ENCODE measurements at places on chromosomes 13 and 19.

GRCh38 chr13:113364901-113365582, 1.1 kb upstream of the GRTP1 start:
- no peak for DNase-seq

GRCh38 chr19:6761053-6761676, 6.1 kb downstream of the SH2D3A start:
- no peak for DNase-seq

DNA sequence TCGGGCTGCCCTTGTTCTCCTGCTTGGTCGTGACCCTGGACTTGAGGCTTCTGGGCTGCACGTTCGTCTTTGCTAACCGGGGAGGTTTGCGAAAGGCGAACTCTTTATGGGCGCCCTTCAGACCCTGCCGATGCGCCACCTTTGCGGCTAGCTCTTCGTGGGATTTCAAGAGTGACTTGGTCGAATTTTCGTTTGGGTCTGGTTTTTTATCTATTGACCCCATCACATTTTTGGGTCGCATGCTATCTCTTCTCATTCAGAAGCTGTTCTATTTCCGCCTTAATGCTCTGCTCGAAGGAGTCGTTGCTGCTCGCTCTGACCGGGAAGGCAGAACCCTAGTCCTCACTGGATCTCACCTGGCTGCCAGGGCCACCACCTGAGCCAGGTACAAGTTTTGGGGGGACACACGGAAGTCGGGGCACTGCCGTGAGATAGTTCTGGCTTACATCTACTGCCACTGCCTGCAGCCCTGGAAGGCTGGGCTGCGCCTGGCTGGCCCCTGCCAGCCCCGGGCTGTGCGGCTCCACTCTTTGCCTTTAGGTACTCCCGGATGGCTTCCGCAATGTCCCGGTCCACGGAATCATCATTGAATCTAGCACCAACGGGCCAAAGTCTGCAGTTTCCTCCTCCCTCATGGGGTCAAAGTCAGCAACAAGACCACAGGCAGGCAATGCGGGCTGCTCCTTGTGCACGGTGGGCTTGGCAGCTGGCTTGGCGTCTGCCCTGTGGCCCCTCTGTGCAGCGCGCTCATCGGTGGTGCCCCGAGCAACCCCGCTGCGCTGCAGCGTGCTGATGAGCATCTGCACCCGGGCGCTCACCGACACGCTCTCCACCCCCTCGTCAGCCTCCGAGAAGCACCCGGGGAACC, 16.2 kb downstream of the RB1 start:
- DNase-seq, result no peak

DNA sequence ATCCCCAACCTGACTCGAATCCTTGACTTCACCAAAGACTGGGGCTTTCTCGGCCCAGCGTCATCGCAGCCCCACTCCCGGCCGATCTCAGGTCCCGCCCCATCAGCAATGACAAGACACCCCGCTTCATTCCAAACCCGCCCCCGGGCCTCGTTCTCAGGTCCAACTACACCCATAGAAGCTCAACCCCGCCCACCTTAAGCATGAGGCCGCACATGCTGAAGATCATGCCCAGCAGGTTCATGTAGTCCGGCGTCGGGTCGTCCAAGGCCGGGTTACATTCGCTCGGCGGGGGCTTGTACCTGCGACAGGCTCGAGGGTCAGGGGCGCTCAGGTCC, 2.3 kb downstream of the WDR83 start:
- DNase-seq, result no peak

DNA sequence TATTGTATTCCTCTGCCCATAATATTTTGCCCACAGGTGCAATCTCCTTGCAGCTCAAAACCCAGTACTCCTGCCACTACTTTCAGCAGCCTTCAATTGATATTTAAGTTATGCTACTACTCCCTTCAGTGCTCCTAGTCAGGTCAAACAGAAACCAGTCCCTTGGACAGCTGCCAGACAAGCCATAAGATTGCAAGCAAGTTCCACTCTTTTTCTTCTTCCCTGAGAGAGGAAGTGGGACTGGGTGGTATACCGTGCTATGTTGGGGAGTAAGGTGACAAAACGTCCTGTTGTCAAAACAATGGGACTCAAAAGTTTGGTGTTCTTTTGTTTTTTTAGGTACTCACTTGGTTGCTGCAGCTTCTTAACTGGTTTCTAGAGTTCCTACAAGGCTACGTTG, 63.1 kb upstream of the FRY start:
- DNase-seq, result no peak

DNA sequence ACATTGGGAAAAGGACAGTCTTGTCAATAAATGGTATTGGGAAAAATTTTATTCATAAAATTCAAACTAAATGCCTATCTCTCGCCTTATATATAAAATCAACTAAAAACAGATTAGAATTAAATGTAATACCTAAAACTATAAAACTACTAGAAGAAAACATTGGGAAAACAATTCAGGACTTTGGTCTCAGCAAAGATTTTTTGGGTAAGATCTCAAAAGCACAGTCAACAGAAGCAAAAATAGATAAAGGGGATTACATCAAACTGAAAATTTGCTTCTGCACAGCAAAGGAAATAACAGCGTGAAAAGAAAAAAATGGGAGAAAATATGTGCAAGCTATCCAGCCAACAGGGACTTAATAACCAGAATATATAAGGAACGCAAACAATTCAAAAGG, 24.3 kb upstream of the ZC3H13 start:
- no peak for DNase-seq

GRCh38 chr13:76888421-76888820, 2.2 kb upstream of the KCTD12 start:
- no peak for DNase-seq

GRCh38 chr13:47168618-47169017, 271.8 kb upstream of the HTR2A start:
- DNase-seq, result no peak

- no peak for DNase-seq
Observed at GRCh38 chr19:45645068-45645630, 6.0 kb upstream of the EML2 start.

DNA sequence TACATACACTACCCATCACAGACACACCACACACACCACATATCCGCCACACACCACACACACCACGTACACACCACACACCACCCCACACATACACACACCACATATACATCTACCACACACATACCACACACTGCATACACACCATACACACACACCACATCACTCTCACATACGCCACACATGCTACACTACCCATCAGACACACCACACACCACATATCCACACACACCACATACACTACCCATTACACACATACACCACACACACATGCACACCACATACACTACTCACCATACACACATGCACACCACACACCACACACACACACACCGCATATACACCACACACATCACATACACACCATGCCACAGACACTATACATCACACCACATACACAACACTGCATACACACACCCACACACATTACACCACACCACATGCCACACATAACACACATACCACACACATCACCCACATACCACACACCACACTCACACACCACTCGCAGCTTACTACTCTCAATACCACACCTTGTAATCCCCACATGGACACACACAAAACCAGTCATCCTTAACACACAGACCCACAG, 9.5 kb downstream of the ERFL start:
- DNase-seq, result no peak

DNA sequence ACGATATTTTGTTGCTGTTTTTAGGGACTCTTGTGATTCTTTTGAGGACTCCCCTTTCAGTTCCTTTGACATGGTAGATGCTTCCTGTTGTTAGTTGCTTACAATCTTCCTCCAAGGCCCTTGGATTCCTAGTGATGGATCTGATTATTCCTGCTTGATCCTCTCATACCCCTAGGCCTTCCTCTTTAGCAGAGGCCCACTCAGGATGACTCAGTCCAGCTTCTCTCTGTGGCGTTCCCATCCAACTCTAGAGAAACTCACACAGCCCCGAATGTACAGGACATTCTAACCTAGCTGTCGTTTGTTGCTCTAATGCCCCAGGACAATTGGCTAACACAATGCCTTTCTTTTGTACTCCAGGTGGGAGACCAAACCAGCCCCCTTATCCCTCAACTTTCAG, 191.4 kb downstream of the POSTN start:
- DNase-seq, result no peak
